HS-5 (cell line): ENCODE measurements at places on chromosomes 1 and 21.

GRCh38 chr1:3892748-3893147 is 7.3 kb downstream of the C1orf174 start:
- no peak for DNase-seq

- DNase-seq, result no peak
Observed at GRCh38 chr1:235930543-235930942, 63.8 kb upstream of the LYST start.

- DNase-seq, result no peak
Observed at GRCh38 chr21:34201481-34201858, 128.1 kb downstream of the MRPS6 start.

DNA sequence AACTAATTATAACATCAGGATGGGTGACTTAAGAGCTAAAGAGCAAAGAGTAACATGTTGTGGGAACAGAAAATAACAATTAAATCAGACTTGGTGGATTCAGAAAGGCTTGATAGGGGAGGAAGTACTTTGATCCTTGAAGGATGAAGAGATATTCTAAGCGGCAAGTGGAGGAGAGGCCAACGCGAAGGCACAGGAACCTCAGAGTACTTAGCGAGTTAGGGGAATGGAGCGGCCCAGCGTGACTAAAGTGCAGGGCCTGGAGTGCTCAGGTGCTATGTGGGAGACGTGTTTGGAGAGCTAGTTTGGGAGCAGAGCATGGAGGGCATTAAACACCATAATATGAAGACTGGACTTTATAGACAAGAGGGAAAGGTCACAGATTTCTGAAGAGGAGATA is 64.3 kb downstream of the ADCY10 start:
- DNase-seq, result no peak

DNA sequence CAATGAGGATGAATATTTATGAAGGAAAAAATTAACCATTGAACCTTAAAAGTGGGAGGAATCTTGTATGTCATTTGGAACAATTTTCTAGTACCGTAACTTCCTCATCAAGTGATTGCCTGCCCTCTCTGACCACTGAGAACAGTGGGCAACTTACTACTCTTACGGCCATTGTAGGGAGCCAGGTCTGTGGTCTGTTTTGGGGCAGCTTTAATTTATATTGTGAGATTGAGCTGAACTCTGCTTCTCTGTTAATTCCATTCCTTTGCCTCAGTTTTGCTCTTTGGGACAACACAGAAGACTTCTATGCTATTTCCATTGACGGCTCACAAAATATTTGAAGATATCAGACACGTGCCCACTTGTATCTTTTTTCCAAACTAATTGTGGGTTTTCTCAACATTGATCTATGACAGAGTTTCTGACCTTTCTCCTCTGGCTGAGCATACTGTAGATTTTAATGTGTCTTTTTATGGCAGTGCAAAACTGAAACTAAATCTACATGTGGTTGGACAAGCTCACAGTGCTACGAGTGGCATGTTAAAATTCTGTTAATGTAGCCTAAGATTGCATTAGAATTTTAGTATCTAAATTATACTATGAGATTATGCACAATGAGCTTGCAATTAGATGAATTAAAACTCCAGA is 27.8 kb upstream of the ZNF281 start:
- DNase-seq, result no peak

- no peak for DNase-seq
Observed at GRCh38 chr1:207959910-207960309, 49.0 kb upstream of the CD34 start.

GRCh38 chr1:150808121-150808520 is at the start of gene CTSK:
Gene CTSK (minus strand): TSS chr1:150808260. CDS start chr1:150806805, 1,455 bp downstream.
- no peak for DNase-seq

- no peak for DNase-seq
Observed at GRCh38 chr1:106787520-106787919, 269.0 kb upstream of the PRMT6 start.

DNA sequence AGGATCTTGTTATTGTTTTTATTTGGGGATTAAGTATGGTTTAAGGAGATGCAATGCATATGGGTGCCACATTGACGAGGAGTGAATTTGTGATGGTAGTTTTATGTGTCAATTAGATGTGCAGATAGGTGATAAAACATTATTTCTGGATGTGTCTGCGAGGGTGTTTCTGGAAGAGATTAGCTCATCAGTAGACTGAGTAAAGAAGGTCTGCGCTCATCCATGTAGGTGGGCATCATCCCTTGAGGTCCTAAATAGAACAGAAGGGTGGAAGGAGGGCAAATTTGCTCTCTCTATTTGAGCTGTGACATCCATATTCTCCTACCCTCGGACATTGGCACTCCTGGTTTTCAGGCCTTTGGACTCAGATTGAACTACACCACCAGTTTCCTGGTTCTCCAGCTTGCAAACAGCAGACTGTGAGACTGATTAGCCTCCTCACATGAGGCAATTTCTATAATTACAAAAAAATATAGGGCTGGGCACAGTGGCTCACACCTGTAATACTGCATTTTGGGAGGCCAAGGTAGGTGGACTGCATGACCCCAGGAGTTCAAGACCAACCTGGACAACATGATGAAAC is 118.2 kb upstream of the ZNF678 start:
- DNase-seq, result no peak

DNA sequence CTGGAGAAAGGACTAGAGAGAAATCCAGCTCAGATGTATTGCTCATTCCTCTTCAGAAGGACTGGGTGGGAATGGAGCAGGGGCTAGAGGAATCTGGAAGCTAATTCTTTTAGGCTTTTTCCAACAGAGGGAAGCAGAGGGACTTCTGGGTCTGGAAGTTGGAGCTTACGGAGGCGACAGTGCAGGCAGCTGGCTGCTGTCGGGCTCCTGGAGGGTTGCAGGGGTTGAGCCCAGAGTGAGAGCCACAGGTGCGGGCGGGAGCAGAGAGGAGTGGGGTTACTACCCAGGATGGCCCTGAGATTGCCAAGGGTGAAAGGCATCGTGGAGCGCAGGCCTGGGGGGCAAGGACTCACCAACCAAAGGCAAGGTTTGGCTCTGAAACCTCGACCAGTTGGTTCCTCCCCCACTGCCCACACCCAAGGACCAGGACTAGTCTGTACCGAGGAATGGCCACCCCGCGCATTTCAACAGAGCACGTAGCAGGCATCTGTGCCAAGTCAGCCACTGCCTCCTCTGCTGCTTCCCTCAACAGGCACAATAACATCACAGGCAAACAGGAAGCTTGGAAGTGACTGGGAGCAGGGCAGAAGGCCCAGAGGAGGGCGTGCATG is 22.7 kb upstream of the EDN2 start:
- DNase-seq, result no peak

GRCh38 chr1:212452323-212453155 is 19.8 kb downstream of the NENF start:
- DNase-seq, result no peak

DNA sequence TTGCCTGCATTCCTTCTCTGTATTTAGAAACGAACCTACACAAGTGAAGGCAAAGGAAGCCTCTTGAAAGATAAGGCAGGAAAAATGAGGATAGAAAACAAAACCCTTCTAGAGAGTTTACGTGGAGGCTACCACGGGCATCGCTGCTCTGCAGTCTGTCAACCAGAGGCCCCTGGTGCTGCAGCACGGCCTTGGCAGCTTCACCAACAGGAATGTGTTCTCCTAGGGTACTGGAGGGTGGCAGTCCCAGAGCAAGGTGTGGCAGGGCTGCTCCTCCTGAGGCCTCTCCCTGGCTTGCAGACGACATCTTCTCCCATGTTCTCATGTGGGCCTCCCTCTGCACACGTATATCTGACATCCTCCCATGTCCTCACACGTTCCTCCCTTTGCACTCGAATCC is 57.6 kb upstream of the SAMD11 start:
- no peak for DNase-seq

DNA sequence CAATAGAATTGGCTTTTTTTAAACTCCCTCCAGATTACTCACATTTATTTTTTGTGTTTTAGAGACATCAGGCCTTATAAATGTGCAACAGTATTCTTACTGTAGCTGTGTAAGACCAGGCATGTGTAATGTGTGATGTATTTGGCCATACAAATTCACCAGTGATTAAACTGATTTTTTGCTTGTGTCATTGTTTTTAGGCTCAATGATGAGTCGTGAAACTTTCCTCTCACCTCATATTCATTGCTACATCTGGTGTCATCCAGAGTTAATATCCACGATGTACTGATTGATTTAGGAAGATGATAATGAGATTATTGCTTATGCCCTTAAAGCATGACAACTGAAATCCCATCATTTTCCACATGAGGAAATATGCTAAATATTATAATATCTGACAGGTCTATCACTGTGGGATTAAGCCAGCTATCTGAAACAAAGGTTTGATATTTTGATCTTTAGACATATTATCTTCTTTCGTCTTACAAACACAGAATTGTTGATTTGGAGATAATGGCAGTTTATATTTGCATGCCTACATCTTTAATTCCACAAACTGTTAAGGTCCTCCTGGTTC is 487.9 kb downstream of the PTBP2 start:
- DNase-seq, result no peak

DNA sequence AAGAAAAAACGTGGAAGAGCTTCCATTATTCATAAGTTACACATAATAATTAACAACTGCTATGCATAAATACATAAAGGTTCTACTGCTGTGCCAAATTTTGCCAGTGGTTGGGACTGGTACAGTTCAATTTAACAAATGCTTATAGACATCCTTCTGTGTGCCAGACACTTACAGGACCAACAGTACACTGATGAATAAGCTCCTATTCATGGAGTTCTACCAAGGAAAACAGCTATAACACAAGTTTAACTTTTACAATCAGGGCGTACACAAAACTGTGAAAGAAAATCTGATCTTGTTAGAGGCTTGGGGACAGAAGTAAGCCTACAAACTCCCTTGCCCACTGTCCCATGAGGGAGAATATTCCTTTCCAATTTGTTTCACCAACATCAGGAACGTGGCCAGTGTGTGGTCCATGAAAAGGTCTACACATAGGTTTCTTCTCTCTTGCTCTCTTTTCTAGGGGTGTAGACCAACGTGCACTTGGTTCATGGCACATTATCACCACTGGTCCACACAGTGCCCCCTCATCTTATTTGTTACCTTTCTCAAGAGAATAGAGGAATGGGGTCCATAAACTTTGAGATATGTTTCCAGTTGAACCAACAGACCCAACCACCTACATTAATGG is 10.1 kb downstream of the NRIP1 start:
- DNase-seq, result no peak

- DNase-seq, result no peak
Observed at GRCh38 chr21:38807986-38808385, 2.3 kb downstream of the ETS2 start.

DNA sequence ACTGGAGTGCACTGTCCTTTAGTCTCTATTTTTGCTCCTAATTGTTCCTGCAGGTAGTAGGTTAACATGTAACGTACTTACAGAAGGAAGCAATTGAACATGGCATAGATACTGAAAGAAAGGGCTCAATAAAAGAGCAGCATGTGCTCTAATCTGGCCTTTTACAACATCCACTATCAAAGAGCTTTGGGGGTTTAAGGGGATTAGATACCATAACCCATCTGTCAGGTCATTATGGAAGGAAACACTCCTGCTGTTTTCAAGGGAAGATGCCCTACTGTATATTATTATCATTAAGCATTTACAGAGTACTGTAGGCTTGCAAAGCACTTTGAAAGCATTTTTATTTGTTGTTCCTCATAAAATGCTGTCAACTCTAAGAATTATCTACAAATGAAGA is 152.8 kb downstream of the TTLL7 start:
- DNase-seq, result no peak

DNA sequence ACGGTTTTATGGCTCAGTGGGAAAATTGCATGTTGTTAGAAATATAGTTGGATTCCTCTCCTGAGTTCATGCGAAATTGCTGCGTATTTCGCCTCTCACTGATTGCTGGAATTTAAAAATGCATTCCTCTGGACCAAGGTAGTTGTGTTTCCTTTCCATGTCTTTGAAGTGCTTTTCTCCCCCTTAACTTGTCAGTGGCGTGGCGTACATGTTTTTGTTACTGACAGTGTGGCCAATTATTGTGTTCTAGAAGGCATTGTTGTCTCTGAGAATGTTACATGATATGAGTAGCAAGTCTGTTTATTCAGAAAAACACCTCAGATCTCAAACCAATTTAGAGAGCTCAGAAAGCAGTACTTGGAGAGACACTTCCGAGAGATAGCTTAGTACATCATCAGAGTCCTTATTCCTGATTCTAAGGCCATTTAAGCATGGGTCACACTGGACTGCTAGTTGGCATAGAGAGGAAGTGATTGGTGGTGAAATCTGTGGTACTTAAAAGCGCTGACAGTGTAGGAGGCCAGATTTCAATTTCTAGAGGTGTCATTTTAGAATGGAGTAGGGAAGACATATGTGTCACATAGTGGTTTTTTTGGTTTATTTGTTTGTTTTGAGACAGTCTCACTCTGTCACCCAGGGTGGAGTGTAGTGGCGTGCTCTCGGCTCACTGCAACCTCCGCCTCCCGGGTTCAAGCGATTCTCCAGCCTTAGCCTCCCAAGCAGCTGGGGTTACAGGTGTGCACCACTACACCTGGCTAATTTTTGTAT is 184.4 kb downstream of the RYR2 start:
- no peak for DNase-seq

- DNase-seq, result peak; percentile 81
Observed at GRCh38 chr1:78340006-78340405, 150.8 kb upstream of the PTGFR start.

DNA sequence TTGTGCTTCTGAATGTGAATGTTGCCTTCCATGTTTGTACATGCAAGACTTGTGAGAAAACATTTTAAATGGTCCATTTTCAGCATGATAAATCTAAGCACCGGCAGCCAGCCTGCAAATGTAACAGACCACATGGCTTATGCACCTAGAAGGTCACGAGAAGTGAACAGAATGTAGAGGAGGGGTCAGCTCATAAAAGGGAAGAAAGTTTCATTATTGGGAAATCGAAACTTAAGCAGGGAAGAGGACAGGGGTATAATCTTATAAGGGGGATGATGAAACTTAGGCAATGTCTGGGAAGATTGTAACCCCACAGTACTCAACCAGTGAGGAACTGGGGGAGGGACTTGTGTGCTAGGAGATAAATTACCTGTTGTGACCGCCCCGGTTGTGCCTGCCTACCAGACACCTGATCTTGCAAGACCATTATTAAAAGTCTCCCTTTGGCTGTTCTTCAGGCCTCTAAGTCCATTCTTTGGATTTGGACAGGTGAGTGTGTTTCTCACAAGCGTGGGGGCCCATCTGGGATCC is 37.7 kb upstream of the VN1R5 start:
- DNase-seq, result no peak

DNA sequence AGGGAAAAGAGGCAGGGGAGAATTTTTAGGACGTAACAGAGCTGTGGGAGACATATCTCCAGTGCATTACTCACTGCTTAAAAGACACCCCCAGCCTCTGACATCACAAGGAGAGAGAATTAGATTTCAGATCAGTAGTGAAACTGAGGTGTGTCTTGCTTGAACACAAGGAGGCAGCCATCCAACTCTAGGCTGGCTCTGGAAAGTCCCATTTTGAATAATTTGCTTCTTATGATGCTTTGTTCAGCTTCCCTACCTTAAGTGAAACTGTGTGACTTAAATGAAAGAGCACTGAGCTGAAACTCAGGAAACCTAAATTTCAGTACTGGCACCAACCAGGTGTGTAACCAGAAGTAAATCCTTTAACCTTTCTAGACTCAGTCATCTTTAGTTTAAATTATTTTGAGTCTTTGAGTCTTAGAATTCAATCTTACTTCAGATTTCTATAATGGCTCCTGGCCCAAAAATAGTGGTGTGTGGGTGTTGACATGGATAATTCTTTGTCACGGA is 251.6 kb upstream of the SGIP1 start:
- no peak for DNase-seq

GRCh38 chr1:153799016-153799415 is 23.8 kb downstream of the SLC27A3 start:
- no peak for DNase-seq
